ENCODE measurements at places on chromosomes 7 and 10. TPM values are rescaled to one million over a fixed set of nuclear protein-coding genes. Genes with fewer than 3 reads are reported as not detected.

PNLIPRP1 gene
- total RNA-seq: not detected

ETV1 gene
- total RNA-seq: not detected

PBLD gene
- 2.1 TPM for total RNA-seq

PNLIPRP2 gene
- not detected for total RNA-seq

HERC4 gene
- total RNA-seq: 83.9 TPM

DHX32 gene
- 10.9 TPM for total RNA-seq

SMC3 gene
- 37.8 TPM for total RNA-seq
